Stimulated activated CD4-positive, alpha-beta T cell treated with anti-CD3 and anti-CD28 coated beads, Interleukin-4, amount 100 ng/mL, for 4 hours (primary cell): ENCODE measurements at places on chromosomes 1 and 21.

GRCh38 chr1:200496937-200497336 lies 87.1 kb upstream of the ZNF281 start:
- DNase-seq: no peak

- no peak for DNase-seq
Measured at GRCh38 chr1:11518791-11519628, 40.1 kb downstream of the DISP3 start.

DNA sequence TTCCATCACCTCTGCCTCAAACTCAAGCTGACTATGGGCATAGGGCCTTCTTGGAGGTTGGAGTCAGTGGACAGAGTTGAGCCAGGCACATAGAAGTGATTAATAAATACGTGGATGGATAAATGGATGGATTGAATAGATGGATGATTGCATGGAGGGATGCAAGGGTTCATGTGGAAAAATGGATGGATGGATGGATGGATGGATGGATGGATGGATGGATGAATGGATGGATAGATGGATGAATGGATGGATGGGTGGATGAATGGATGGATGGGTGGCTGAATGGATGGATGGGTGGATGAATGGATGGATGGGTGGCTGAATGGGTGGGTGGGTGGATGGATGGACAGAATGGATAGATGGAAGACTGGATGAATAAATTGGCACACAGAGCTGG lies 40.1 kb upstream of the ZBTB40 start:
- no peak for DNase-seq

DNA sequence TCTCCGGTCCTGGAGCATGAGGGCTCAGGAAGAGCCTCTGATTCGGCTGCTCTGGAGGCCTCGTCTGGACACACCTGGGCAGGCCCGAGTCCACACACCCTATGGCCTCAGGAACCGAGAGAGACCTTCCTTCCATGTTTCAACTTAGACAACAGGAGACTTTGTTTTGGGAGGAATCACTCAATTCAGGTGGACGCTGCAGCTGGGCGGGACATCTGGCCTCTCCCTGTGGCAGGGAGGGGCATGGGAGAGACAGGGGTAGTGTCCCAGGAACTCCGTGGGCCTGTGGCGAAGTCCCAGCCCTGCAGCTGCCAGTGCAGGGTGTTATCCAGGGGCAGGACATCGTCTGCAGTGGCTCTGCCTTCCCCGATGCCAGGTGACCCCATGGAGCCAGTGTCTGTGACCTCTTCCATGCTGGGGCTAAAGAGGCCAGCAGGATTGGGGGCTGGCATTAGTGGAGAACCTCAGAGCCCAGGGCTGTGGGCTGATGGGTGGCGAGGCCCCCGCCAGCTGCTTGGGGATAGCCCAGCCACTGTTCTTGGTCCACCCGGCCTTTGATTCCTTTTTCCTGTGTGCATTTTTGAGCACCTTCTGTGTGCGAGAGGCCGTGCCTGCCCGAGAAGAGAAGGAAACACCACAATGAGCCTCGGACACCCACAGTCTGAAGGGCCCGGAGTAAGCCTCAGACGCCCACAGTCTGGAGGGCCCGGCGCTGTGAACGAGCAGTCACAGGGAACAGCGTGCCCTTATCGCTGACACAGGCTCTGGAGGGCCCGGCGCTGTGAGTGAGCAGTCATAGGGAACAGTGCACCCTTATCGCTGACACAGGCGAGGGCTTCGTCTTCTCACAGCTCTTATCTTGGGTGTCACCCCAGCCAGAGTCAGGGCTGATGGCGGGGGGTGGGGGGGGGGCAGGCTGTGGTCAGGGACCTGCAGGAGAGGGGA lies 6.2 kb downstream of the COL18A1 start:
- DNase-seq: no peak

DNA sequence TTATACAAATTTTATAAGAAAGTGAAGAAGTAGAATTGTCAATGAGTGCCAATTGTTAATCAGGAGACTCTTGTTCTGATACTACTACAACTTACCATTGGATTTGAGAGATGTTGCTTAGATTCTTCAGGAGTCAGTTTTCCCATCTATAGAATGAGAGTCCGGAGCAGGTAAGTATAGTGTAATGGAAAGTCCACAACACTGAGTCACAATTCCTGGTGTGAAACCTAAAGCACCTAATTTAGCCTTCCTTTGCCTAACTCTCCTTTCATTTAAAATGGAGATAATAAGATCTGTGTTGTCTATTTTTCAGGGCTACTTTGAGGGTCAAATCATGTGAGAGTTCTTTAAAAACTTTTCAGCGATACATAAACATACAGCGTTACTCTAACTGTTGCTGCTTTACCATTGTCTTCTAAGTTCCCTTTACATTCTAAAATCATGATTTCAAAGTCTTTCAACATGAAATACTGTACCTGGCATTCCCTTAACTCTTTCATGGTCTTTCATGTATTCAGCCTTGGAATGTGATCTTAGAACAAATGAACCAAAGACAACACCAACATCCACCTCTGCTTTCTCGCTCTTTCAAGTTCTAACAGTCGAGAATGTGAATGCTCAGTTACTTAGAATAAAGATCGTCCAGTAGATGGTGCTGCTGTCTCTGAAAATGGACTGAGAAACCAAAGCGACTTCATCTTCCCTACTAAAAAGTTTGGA lies 90.9 kb downstream of the SLC30A10 start:
- DNase-seq: no peak

DNA sequence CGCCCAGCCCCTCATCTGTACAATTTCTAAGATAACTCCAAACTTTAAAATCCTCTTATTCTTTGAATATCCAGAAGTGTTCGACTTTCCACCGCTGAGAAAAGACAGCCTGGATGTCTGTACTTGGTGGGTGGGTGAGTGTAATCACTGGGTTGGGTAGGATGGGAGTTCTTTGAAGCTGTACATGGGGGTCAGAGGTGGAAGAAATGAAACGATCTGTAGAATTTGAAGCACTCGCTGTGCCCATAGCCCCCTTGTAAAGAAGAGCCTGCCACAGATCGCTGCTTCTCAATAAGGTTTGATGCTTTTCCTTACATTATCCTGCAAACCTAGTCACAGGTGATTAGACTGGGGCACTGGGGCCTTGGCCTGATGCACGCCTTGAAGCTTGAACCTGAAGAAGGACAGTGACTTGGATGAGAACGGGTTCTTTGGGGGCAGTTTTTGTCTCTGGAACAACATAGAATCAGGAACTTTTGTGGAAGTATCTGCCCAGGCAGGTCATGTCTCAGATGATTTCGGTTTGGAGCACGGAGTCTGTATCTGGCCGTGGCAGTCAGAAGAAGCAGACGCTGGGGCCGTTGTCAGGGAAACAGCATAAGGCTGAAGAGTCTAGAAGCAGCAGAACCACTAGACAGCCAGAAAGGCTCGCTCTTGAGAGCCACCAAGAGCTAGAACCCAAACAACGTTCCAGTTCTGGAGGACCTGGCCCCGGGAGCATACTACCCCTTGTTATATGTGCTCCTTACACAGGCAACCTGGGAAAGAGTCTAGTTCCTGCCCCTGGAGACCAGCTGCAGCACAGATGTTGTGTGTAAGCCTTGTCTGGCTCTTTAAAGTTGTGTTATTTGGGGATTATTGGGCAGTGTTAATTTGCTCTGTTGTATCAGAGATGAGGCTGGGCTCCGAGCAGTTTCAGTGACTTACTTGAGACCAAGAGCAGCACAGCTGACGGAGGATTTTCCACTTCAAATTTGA lies 45.1 kb upstream of the SCCPDH start:
- no peak for DNase-seq

DNA sequence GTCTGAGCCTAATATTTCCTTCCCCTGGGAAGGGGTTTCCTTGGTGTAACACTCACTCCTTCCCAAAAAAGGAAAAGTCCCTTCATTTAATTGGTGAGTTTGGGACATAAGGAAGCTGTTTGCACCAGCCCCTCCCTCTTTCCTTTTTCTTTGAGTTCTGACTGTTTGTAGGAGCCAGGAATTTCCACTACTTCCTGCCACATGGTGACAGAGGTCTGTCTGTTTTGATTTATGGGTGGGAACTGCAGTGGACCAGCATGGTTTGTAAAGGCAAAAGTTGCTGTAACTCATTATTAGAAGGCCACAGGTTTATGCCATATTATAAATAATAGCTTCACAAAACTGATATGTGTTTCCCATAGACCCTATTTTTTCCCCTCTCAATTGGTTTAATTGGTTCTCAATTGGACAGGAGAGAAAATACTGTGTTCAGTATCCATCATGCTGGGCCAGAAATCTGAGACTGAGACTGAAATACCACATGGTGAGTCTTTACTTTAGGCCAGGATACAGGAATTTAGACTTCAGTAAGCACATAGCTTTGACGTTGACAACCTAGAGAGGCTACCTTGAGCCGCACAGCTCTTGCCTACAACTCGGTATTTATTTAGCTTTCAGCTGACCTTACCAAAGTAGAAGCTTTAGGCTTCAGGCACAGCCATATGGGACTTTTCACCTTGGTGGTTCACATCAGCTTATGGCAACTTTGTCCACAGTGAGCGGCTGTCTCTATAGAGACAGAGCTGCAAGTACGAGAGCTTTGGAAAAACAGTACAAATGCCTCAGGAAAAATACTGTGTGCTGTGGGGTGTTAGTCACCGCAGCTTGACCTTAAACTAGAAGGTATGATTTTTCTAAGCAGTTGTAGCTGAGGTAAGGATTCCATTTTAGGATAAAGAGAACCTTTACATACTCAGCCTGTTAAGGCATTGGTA lies 40.0 kb upstream of the RGS7 start:
- DNase-seq: no peak

- no peak for DNase-seq
Measured at GRCh38 chr21:14957836-14958235, 107.0 kb downstream of the NRIP1 start.

GRCh38 chr21:14991957-14992356 lies 72.8 kb downstream of the NRIP1 start:
- DNase-seq: no peak

DNA sequence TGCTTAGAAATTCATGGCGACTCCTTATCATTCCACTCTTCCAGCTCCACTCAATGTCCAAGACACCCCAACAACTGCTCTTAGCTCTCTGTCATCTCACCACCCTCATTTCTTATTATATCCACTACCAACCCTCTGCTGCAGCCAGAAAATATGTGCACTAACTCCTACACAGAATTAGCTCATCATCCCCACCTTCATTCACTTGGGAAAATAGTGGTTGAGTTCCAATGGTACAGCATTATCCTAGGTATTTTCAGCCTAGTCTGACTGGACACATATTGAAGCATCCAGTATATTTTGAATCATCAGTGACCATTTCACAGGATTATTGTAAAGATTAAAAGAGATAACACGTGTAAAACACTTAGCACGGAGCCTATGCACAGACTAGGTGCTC lies 16.7 kb upstream of the VSIG8 start:
- no peak for DNase-seq

GRCh38 chr1:157948312-157949073 lies 45.0 kb upstream of the KIRREL1 start:
- DNase-seq: no peak

DNA sequence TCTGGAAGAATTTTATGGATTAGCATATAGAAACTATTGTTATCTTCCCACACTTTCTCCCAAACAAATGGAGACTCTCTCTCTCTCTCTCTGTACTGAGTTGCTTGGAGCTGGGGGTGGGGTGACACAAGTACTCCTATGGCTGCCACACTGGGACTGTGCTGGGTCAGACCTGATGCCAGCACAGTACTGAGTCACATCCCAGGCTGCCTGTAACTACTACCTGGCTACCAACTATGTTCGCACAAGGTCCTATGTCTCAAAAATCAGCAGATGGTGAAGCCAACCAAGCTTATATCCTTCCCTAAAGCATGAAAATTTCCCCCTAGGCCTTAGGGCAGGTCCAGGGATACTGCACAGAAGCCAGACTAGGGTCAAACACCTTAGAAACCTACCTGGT lies 66.6 kb downstream of the FAF1 start:
- DNase-seq: no peak

- no peak for DNase-seq
Measured at GRCh38 chr1:1198423-1199140, 7.8 kb downstream of the TNFRSF18 start.

- no peak for DNase-seq
Measured at GRCh38 chr1:107933736-107934135, 31.2 kb downstream of the VAV3 start.

DNA sequence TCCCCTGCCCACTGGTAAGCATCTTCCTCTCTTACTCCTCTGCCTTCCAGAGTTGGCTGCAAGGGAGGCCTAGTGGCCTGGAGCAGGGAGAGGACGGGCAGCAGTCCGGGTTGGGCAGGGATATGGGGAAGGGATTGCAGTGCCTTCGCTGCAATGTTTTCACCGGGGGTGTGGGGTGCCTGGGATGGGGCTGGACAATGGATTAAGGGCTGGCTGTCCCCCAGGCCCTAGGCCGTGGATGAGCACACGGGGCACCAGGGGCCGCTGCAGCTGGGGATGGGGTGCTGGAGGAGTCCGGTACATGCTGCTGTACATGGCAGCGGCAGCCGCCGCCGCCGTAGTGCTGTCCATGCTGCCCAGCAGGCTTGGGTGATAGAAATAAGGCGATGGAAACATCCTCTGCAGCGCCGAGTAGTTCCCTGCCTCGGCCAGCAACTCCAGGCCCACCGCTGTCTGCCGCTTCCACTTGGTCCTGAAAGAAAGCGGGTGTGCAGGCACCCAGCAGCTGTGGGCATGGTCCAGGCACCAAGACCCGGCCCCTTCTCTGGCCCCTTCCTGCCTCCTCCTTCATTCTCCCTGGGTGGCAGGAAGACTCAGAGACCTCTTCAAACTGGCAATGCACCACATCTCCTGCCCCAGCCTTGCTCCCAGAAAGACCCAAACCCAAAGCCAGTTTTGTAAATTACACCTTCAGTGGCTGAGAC lies 4.8 kb downstream of the BARHL2 start:
- DNase-seq: no peak

GRCh38 chr1:183903101-183903500 lies 98.2 kb downstream of the RGL1 start:
- no peak for DNase-seq

DNA sequence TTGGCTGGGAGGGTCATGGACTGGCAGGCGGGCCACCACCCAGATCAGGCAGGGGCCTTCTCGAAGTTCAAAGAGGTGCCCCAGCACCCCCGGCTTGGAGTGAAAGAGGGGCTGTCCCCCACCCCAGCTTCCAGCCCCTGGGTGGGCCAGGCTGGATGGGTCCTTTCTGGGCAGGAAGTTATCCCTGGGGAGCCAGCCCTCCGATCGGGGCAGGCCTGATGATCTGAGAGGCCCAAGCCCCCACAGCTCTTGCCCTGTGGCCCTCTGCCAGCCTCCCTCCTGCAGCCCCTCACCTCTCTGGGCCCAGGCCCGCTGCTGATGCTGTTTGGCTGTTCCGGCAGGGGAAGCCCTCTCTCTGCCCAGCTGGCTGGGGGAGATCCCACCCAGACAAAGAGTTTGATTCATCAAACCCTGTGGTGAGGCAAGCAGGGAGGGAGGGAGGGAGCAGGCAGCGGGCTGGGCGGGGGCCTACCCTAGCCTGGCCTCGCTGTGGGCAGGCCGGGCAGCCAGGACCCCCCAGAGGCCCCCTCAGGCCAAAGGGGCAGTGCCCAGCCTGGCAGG lies 2.5 kb downstream of the ARHGEF19 start:
- no peak for DNase-seq

GRCh38 chr1:53643041-53643880 lies 95.7 kb downstream of the GLIS1 start:
- DNase-seq: no peak

- no peak for DNase-seq
Measured at GRCh38 chr1:89465201-89465600, 59.4 kb upstream of the LRRC8B start.
